A673 (cell line): ENCODE measurements at places on chromosomes 6 and 20.

DNA sequence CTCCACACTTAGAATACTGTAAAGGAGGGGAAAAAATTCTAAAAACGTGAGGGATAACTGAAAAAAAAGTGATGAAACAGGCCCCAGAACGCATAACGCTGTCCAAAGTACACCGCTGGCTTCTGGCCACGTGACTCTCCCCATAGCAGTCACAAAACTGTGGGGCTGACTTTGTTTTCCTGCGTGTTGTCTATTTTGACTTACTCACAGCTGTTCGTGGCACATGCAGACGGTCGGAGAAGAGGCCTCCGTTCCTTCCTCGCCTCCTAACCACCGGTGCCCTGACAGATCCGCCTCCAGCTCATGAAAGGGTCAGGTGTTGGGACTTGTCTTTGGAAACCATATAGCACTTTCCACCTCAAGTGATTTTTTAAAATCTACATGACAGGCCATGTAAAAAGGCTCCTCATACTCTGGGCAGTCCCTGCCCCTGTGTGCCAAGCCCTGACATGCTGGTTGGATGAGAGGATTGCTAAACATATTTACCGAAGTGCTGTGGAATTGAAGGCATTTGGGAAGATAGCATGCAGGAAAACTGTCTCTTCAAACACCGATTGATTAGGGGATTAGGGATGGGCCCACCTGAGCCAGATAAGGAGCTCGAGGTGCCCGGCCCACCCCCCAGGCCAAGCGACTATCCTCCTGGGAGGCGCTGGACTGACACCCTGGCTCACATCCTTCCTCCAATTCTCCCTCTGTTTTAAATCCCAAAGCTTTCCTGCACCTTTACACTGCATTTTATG is 54.8 kb downstream of the DACT2 start:
- no peak for DNase-seq

DNA sequence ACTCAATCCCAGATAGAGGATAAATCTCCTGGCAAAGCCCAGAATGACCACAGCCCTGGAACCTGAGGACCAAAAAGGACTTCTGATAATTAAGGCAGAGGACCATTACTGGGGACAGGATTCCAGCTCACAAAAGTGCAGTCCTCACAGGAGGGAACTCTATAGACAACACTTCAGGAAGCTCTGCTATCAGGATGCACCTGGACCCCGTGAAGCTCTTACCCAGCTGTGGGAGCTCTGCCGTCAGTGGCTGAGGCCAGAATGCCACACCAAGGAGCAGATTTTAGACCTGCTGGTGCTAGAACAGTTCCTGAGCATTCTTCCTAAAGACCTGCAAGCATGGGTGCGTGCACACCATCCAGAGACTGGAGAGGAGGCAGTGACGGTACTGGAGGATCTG is 992 bp downstream of the ZSCAN16 start:
- DNase-seq, result no peak

- DNase-seq, result no peak
Measured at GRCh38 chr20:14696937-14697336, 359.5 kb upstream of the FLRT3 start.

- DNase-seq, result no peak
Measured at GRCh38 chr6:129684903-129685661, 24.9 kb downstream of the ARHGAP18 start.

GRCh38 chr20:59411170-59411569 is 110.8 kb downstream of the EDN3 start:
- no peak for DNase-seq

GRCh38 chr6:2035826-2036709 is 209.3 kb downstream of the GMDS start:
- no peak for DNase-seq

DNA sequence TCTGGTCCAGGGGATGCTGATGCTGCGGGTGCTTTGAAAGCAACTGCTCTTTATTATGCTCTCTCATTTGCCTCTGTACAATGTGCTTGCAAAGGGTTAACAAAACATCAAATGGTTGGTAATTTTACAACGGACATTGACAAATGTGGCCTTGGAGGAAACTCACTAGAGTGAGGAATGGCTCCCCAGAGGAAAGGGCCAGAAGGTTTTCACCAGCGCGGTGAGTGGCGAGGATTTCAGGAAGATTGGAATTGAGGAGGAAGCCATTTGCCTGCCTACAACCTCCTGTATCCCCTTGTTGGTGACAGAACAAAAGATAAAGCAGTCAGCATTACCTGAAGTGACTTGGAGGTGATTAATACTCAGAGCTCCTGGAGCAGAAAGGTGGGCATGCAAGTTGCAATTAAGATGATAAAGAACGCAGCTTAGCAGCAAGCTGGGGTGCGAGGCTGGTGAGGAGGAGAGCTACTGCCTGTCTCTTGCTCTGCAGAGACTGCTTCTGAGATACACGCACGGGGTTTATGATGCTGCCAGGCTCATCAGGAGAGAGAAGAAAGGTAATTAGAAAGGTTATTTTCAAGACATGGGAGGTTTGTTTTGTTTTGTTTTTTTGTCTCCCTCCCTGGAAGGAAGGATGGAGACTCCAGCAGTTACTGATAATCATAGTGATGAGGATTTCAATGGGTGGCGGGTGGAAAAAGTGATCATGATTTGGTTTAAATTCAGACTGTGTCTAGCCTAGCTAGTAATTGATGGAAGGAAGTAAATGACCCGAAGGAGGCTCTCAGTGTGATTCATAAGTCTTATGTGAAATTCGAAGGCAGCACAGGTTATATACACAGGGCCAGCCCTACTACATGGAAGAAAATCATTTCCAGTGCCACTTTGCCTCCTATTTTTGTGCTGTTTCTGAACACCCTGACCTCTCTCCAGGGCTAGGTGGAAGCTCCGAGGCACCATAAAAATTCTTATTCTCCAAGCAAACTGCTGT is 141.6 kb upstream of the DTNBP1 start:
- DNase-seq, result no peak

DNA sequence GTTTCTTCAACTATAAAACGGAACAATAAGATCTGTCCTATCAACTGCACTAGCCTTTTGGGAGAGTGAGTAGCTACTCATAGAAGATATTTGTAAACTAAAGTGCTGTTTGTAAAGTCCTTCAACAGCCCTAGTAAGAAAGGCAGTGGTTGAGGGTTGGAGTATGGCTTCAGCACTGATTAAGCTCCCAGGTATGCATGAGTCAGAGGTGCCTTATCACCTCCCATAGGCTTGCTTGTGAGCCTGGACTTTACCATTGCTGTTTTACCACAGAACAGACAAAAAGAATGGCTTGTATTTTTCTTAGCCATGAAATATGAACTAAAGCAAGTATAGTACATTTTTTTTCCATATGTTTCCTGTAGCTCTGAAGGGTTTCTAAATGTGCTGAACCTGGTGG is 44.1 kb downstream of the SAMD3 start:
- DNase-seq, result no peak

GRCh38 chr6:2158596-2159271 is 86.7 kb downstream of the GMDS start:
- DNase-seq, result peak; percentile 50

DNA sequence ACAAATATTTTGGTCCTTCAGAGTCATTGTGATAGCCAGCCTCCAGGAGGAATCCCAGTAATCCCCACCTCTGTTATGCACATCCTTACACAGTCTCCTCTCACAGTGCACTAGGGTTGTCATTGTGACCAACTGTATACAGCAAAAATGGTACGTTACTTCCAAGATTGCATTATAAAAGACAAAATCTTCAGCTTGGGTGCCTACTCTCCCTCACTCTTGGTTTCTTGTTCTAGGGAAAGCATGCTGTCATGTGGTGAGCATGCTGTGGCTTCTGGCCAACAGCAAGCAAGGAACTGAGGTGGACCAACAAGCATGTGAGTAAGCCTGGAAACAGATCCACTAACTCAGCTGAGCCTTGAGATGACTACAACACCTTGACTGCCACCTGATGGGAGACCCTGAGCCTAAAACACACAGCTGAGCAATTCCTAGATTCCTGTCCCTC is 130.1 kb upstream of the DST start:
- DNase-seq, result no peak

GRCh38 chr20:24366336-24367004 is 103.0 kb upstream of the SYNDIG1 start:
- no peak for DNase-seq

GRCh38 chr6:7731294-7731693 is 5.4 kb downstream of the BMP6 start:
- DNase-seq, result no peak

DNA sequence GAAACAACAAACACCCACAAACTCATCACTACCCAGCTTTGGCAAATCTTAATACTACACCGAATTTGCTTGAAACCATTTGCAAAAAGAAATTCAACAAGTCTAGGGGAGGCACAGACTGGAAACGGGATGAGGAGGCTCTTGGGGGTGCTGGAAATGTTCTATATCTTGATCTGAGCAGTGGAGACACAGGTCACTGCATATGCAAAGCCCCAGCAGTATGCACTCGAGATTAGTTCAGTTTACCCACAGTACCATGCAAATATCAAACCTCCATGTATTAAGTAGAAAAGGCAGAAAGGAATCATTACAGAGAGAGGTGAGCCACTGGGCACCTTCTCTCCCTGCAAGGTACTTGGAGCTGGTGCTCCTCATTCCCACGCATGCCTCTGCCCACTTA is 75.9 kb downstream of the PREX1 start:
- no peak for DNase-seq

GRCh38 chr6:3695065-3695817 is 56.3 kb downstream of the PXDC1 start:
- DNase-seq, result no peak

GRCh38 chr6:73123632-73124329 is 101.5 kb downstream of the KHDC1L start:
- DNase-seq, result no peak

GRCh38 chr6:39758905-39759605 is 33.1 kb upstream of the DAAM2 start:
- DNase-seq, result no peak

- DNase-seq, result no peak
Measured at GRCh38 chr6:53735896-53736295, 58.9 kb upstream of the LRRC1 start.

DNA sequence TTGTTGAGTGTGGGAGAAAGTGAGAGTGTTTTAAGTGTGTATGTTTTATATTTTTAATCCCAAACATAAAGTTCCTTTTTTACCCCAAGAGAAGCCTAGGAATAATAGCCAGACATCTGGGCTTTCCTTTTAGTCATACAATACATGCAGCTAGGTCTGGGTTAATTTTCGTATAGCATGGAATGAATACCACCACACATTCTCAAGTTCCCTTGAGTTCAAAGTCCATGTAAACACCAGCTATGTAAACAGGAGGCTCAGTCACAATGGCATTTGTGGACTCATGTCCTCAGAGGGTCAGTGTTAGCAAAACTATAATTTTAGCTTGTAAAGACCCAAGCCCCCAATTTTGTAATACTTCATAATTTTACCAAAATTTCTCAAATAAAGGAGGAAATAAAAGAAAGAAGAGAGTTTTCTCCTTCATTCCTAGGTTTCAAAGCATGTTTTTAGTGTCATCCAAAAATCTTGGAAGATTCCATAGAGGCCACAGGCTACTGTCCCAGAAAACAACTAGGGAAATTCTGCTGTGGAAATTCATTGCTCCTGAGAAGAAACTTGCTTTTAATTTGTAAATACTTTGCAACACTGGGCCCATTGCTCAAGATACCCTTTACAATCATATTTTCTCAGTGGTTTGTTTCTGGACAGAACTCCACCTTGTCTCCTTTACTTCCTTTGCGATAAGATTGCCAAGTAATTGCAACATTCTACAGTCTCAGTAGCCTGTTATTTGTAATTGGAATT is 671.2 kb downstream of the COL12A1 start:
- no peak for DNase-seq

- no peak for DNase-seq
Measured at GRCh38 chr6:25165177-25165576, 114.0 kb upstream of the CARMIL1 start.

- DNase-seq, result peak; percentile 19
Measured at GRCh38 chr20:25389858-25390537, 637 bp downstream of the ABHD12 start.

GRCh38 chr20:53387983-53388675 is 205.5 kb downstream of the ZNF217 start:
- DNase-seq, result no peak

DNA sequence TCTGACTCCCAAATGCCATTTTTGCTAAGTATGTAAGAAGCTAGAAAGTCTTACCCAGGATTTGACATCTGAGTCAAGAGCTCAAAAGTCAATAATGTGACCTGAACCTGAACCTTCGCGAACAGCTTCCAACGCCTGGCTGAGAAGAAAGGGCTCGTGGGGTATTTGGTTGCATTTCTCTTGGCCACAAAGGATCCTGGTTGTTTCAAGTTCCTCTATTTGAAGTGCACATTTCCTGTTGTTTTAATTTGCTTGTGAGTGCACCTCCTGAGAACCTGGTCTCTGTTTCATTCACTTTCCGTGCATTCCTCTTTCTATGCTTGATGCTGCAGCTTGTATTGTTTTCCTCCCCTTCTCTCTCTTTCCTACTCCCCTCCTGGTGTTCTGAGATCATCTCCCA is 212.5 kb downstream of the FOXA2 start:
- DNase-seq, result no peak

GRCh38 chr6:29976253-29976587 is 33.9 kb downstream of the HLA-A start:
- DNase-seq, result no peak

DNA sequence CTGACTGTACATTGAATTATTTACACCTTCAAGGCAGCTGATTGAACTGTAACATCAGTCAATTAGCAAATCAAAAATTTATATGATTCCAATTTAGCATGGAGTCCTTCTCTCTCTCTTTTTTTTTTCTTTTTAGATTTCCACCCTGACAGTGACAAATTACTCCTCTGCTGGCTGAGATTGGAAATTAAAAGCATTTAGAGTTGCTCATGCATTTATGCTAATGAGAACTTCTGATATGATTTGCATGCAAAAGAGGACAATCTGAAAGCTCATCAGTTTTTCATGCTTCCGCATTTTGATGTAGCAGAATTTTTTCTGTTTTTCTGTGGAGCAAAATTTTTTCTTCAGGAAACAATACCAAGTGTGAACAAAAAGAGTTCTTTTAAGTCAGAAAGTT is 130.5 kb upstream of the NOX3 start:
- DNase-seq, result peak; percentile 27

- DNase-seq, result peak; percentile 98
Measured at GRCh38 chr20:49046087-49046900, at the start of gene CSE1L. TSS of gene CSE1L (plus strand) at chr20:49046312. CDS start at chr20:49058464, 12,152 bp downstream.

- no peak for DNase-seq
Measured at GRCh38 chr6:168867247-168868102, 386.2 kb downstream of the THBS2 start.

DNA sequence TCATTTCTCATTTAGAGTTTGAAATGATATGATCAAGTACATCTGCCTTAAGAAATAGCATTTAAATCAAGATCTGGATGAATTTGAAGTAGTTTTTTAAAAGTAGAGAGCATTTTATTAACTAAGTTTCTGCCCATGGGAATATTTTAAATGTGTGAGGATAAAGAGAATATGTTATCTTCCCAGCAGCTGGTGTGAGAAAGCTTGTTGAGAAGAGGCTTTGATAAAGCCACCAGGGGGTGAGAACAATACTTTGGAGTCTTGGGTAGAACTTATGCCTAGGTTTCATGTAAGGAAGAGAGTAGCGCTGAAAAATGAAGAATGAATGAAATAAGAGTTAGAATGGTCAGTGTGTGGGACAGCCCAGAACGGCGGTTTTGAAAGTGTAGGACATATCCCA is 190.2 kb downstream of the GRM1 start:
- no peak for DNase-seq

- no peak for DNase-seq
Measured at GRCh38 chr6:105748737-105749161, 337.4 kb upstream of the PRDM1 start.

GRCh38 chr20:35600176-35600992 is 15.2 kb upstream of the SPAG4 start:
- DNase-seq, result no peak
